ENCODE measurements at places on chromosomes 5 and 9.

DNA sequence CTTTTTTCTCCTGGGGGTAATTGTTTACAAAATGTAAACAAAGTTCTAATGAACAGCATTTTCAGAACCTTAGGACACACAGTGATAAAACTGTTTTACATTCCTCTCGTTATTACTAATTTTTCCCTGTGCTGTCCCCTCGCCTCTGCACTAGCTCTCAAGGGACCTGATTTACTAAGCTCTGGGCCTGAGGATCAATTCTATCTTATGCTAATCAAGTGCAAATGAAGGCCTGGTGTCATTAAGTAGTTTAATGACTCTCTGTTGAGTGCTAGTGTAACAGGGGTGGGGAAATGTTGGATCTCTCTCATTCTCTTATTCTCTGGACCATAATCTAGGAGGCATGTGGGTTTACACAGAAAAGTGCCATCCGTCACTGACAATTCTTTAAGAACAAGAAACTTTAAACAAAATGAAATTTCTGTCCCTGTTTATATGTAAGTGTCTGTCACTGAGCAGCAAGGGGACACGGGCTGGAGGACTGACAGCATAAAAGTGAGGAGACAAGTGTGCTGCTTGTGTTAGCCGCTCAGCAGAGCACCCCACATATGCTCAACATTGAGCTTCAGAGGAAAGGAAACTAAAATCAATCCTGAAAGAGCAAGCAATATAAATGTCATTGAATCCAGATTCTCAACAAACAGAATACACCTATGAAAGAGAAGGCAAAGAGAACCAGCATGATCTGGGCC, 115.4 kb downstream of the WDR41 start:
- DNase-seq = no peak

- no peak for DNase-seq
Measured at GRCh38 chr5:176799488-176799887, 10.9 kb upstream of the UNC5A start.

GRCh38 chr5:65825408-65826328, 100.7 kb upstream of the ERBIN start:
- no peak for DNase-seq

- no peak for DNase-seq
Measured at GRCh38 chr5:89444088-89444487, 561.1 kb upstream of the MEF2C start.

- DNase-seq = no peak
Measured at GRCh38 chr5:54525261-54525660, 7.7 kb downstream of the SNX18 start.

DNA sequence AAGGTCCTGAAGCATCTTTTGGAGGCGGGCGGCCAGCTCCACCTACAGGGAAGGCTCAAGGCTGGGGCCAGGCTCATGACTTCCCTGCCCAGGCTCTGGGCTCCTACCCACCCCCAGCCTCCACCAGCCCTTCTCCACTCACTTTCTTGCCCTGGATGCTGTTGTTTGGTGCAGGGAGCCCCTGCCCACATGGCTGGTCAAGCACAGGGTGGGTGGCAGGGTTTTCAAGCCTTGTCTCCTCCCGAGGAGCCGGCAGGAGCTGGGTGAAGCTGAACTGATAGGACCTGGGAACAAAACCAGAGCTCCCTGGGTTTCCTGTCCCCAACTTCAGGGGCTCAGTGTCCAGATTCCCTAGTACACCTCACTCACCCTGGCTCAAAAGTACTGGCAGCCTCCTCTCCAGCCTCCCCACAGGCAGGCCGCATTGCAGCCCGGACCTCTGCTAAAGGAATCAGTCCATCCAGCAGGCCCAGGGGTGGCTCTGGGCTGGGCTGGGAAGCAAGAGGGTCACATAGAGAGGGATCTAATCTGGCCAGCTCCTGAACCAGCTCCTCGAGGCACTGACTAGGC, 6.9 kb downstream of the SHROOM1 start:
- no peak for DNase-seq

DNA sequence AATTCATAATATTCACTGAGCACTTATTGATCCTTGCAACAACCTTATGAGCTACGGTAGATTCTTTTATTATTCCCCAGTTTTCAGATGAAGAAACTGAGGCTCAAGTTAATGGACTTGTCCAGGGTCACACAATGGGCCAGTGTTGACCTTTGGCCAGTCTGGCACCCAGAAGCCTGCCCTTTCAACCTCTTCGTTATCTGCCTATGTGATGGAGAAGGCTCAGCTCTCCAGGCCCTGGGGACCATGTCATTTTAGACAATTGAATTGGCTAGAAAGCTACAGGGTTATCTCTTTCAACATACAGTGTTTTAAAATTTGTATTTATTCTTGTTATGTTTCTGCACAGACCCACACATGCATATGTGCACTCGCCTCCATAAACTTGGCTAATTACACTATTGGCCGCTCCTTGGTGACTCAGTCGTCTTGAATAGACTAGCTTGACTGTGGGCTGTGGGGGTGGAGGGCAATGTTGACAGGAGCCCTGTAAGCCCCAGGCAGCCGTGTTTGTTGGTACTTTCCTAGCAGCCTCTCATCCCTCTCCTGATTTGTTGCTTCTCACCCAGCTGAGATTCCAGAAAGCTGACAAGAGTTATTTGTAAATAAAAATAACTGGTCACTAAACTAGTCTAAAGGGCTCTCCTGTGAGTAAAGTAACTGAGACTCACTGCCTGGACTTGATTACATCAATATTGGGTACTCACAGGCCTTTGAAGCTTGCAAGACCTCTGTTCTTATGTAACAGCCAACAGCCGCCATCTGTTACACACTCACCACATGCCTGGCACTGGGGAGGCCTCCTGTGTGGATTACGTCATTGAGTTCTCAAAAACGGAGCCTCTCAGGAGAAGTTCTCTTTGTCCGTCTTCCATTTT, 8.5 kb upstream of the ANGPTL2 start:
- DNase-seq = no peak

DNA sequence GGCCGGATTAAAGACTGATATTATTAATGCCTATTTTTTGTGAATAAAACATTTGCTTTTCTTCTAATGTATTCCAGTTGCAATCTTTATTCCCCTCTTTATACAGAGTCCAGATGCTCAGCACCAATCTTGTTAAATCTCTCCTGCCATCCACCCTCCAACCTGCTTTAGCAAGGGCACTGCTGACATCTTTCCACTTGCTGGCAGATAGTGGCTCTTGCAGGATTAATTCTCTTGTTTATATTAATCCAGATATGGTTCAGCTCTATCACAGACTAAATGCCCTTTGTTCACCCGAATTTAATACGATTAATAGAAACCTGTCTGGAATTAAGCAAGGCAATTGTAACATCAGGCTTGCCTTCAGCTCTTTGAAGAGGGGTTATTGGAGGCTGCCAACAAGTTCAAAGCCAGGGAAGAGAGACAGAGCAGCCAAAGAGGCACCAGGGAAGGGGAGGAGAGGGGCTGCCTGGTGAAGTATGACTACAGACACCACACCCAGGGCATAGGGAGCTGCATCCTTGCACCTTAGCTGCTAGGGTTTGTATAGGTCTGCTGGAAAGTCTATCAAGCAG, 236.2 kb downstream of the SAXO1 start:
- DNase-seq = no peak

GRCh38 chr9:114989600-114990410, 59.4 kb upstream of the TNFSF8 start:
- DNase-seq = peak; percentile 65

DNA sequence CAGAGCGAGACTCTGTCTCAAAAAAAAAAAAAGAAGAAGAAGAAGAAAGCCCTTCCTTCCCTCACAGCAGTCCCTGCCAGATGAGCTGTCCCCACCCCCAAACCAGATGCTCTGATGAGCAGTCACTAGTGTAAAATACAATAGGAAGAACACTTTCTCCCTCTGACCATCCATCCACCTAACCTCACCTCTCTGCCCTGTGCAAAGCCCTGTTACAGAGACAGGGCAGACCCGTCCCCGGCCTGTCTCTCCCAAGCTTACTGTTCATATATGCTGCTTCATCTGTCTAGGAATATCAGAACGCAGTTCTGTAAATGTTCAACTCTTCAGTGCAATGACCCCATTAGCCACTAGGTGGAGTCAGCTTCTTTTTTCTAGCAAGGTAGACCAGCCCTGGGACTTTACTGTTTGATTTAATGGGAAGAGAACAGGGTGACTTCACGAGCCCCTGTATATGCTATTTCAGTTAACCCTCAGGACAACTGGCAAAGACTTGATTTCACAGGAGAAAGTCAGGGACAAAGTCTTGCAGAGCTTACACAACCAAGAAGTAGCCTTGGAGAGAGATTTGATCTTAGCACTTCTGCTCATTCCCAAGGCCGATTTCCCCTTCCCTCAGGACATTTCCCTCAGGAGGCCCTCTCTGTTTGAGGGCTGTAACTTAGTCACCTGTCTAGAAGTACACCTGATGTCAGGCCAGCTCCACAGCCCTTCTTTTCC, 14.9 kb upstream of the FGFR4 start:
- peak; percentile 41 for DNase-seq

GRCh38 chr5:72441862-72442540, 65.2 kb downstream of the ZNF366 start:
- no peak for DNase-seq

DNA sequence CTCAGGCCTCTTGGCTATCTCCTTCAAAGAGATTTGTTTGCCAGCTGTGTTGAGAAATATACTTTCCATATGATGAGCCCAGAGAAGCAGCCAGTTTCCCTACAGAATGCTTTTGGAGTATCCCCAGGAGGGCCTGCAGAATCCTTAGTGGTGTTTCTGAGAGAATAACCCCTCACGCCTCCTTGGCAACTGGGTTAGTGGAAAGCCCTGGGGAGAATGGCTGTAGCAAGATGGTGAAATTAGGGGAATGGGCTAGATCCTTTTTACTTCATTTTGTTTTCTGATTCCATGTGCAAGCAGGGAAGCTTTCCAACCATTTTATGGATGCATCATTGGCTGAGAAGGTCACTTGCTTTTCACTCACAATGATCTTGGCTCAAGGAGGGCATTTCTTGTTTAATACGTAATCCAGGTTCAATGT, 364.6 kb downstream of the DMRT2 start:
- no peak for DNase-seq

- no peak for DNase-seq
Measured at GRCh38 chr9:99666571-99666970, 155.1 kb upstream of the NR4A3 start.

DNA sequence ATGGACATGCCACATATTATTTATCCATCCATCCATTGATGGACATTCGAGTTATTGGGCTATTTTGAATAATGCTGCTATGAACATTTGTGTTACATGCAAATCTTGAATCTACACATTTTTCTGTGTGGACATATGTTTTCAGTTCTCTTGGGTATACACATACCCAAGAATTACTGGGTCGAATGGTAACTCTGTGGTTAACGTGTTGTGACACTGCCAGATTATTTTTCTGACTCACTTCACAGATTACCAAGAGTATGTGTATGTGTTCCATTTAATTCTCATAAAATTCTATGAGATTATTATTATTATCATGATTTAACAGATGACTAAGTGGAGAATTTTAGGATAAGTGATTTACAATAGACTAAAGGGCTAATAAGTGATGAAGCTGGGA, 26.7 kb downstream of the CYFIP2 start:
- no peak for DNase-seq

GRCh38 chr9:4815381-4815956, 22.7 kb downstream of the RCL1 start:
- no peak for DNase-seq

DNA sequence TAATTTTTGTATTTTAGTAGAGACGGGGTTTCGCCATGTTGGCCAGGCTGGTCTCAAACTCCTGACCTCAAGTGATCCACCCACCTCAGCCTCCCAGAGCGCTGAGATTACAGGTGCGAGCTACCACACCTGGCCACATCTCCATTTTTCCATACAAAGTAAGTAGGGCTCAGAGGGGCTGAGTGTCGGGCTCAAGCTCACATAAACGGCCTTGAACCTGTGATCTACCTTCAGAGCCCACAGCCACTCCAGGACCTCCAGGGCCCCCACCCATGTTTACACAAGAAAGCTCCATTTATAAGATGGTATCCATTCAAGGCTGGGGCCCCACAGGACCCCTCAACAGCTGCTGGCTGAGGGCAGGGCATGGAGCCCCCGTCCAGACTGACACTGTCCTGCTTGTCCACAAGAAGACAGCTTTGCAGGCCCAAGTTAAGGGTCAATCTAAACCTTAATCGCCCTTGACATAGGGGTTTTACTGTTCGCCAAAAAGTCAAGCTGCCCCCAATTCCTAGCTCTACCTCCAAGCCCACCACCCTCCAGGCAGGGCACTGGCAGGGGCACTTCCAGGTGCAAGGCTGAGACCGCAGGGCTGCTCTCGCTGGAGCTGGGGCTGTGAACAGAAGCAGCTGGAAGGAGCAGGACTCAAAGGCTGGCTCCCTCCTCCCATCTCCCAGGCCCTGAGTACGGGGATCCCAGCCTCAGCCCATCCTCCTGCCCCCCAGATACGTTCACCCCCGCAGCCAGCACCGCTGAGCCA, 18.9 kb downstream of the FAM78A start:
- DNase-seq = no peak

GRCh38 chr5:9165546-9165945, 380.3 kb downstream of the SEMA5A start:
- DNase-seq = no peak

- no peak for DNase-seq
Measured at GRCh38 chr5:122924203-122924602, 78.8 kb downstream of the SNX24 start.

DNA sequence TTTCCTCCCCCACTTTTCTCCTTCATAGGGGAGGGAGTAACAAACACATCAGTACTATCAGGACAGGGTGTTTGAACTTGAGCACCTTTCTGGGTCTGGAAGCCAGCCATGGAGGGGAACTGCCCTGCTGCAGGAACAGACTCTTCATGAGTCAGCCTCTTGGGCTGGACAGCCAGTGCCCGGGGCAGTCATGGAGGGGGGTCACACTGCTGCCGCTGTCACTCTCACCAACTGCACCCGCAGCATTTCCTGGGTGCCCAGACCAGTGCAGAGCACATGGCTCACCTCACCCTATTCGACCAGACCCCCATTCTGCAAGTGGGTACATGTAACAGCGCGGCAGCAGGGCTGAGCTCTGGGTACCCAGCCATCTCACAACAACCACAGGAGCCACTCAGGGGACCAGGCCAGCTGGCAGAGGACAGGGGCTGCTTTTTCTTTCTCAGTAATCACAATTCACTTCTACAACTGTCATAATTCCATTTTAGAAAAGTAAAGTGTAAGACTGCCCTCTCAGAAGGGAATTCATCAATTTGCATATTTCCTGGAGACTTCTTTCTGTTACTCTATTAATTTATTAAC, 118.4 kb downstream of the CTNND2 start:
- no peak for DNase-seq

- DNase-seq = no peak
Measured at GRCh38 chr9:13113216-13113615, 166.3 kb downstream of the MPDZ start.

- no peak for DNase-seq
Measured at GRCh38 chr5:10825897-10826644, 65.0 kb upstream of the DAP start.

- DNase-seq = no peak
Measured at GRCh38 chr5:32714836-32715235, 3.7 kb downstream of the NPR3 start.

GRCh38 chr5:131746423-131746822, 50.4 kb downstream of the FNIP1 start:
- no peak for DNase-seq

- no peak for DNase-seq
Measured at GRCh38 chr9:12271421-12271891, 421.7 kb upstream of the TYRP1 start.

Measured in stimulated activated CD4-positive, alpha-beta T cell treated with anti-CD3 and anti-CD28 coated beads, Interleukin-4, amount 100 ng/mL, for 1 hour (primary cell).